Neural crest cell (in vitro differentiated cells): ENCODE measurements at places on chromosomes 2 and 18. TPM values are rescaled to one million over a fixed set of nuclear protein-coding genes. Genes with fewer than 3 reads are reported as not detected.

DNA sequence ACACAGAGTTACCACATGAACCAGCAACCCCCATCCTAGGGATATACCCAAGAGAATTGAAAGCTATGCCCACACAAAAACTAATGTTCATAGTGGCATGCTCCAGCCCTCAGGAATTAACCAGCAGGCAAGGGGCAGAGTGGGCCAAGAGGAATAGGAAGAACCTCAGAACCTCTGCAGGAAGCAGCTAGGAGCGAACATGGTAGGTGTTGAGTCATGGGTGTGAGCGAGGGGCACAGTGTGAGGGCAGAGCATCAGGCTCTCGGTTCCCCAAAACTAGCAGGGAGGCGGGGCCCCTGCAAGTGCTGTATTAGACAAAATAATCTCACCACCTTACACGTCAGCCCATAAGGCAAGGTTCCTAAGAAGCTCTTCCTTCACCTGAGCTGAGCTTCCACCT, 5.6 kb upstream of the RUFY4 start:
- no peak overlapping the region for H3K4me3 ChIP-seq
- no peak for DNase-seq
- no peaks in the 10 kb centered on the region for H3K36me3 ChIP-seq
- peak overlapping the region; percentile 16 for H3K27ac ChIP-seq

DNA sequence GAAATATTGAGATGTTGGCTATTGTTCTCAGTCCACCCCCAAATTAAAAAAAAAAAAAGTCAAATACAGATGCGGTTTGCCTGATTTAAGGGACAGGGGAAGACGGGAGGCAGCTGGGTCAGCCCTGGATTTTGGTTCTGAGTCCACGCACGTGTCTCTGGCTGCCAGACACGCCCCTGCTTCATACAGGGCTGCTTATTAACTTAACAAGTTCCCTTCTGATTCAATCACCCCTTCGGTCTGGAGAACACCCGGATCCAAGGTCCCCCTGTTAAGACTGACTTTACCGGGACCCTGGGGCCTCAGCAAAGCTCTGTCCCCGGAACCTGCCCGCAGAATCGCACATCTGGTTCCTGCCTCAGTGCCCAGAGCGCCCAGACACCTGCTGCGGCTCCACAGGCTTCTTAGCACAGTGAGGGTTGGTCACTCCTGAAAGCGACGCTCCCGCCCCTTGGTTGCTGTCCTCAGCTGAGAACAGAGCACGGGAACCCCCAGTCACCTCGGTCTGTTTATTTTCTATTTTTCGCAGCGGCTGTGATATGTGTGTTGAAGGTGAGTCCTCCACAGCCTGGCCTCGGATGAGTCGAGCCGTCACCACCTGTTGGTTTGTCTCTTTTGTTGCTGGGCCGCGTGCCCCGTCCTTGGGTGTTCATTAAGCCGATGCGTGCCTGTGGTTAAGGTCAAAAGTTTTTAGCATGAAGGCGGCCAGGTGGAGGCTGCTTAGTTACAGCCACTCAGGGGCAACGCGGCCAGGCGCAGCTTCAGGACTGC, 57.2 kb downstream of the RTP5 start:
- H3K4me1 ChIP-seq: no peaks in the 10 kb centered on the region
- no peak for DNase-seq
- no peak overlapping the region for H3K27ac ChIP-seq
- no peak overlapping the region for H3K4me3 ChIP-seq
- H3K27me3 ChIP-seq: no peaks in the 10 kb centered on the region

- H3K27me3 ChIP-seq: peaks cover 3% of the 10 kb centered on the region
- no peaks in the 10 kb centered on the region for H3K36me3 ChIP-seq
- no peak overlapping the region for H3K4me3 ChIP-seq
- H3K4me1 ChIP-seq: no peaks in the 10 kb centered on the region
- no peak for DNase-seq
Measured at GRCh38 chr2:55761526-55761925, 67.9 kb upstream of the PNPT1 start.

GRCh38 chr2:45857275-45857609, 205.8 kb downstream of the PRKCE start:
- no peak for DNase-seq
- no peak overlapping the region for H3K4me3 ChIP-seq
- H3K36me3 ChIP-seq: no peaks in the 10 kb centered on the region
- H3K27me3 ChIP-seq: no peaks in the 10 kb centered on the region
- no peak overlapping the region for H3K27ac ChIP-seq
- H3K4me1 ChIP-seq: peaks cover 73% of the 10 kb centered on the region

- no peaks in the 10 kb centered on the region for H3K27me3 ChIP-seq
- H3K36me3 ChIP-seq: peaks cover 20% of the 10 kb centered on the region
- H3K4me3 ChIP-seq: no peak overlapping the region
- H3K4me1 ChIP-seq: peaks cover 4% of the 10 kb centered on the region
- DNase-seq: no peak
- no peak overlapping the region for H3K27ac ChIP-seq
Measured at GRCh38 chr18:21389283-21389682, 147.3 kb downstream of the GREB1L start.

GRCh38 chr2:20443276-20443920, 3.5 kb upstream of the RHOB start:
- H3K4me1 ChIP-seq: peaks cover 25% of the 10 kb centered on the region
- peak; percentile 40 for DNase-seq
- peak overlapping the region; percentile 76 for H3K4me3 ChIP-seq
- H3K27me3 ChIP-seq: peaks cover 3% of the 10 kb centered on the region
- H3K27ac ChIP-seq: no peak overlapping the region

DNA sequence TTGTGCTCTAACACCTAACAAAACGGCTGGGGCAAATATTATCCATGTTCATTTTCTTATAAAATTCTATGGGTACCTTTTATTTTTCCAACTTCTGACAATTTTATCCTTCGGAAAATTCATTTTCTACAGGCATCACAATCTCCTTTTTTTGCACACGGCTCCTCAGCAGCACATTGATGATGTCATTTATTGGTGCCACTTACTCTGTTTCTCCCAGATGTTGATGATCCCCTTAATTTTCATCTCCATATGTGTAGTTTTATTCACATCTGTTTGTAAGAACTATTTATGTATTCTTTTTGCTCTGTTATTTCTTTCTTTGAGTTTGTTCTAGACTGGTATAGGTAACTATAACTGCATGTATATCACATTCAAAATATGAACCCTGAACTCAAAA, 1660.8 kb upstream of the DDX18 start:
- H3K36me3 ChIP-seq: no peaks in the 10 kb centered on the region
- H3K27me3 ChIP-seq: no peaks in the 10 kb centered on the region
- H3K4me1 ChIP-seq: peaks cover 3% of the 10 kb centered on the region
- DNase-seq: no peak

- no peak for DNase-seq
- H3K4me1 ChIP-seq: no peaks in the 10 kb centered on the region
- H3K27me3 ChIP-seq: no peaks in the 10 kb centered on the region
Measured at GRCh38 chr2:3644246-3644525, 13.8 kb upstream of the ALLC start.

DNA sequence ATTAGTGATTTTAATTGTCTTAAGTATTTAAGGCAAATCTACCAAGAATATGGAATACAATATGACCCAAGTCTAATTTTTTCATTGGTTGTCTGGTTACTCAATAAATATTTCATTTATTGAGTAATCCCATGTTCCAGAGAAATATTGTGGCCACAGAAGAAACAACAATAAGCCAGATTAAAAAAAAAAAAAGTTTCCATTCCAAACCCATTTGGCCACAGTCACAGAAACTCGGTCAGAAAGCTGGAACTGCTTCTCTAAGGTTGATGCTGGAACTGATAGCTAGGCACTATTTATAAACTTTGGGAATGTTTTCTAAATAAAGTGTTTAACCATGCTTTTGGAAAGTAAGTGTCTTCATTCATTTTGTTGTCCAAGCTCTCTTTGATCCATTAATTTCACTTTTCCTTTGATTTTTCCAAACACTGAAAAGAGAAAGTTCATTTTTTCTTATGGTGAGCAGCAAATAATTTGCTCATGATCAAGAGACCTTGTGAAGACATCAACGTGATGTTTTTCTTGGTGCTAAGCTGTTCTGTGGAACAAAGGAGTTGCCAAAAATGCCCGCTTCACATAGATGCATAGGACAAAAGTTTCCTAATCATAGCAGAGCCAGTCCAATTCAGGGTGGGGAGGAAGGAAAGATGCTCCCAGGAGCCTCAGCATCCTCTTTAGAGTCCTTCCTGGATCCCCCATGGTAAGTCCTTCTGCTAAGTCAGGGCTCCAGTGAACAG, 72.1 kb upstream of the CCBE1 start:
- H3K4me3 ChIP-seq: no peak overlapping the region
- DNase-seq: no peak
- no peaks in the 10 kb centered on the region for H3K4me1 ChIP-seq
- H3K27ac ChIP-seq: no peak overlapping the region

- no peak overlapping the region for H3K27ac ChIP-seq
- H3K27me3 ChIP-seq: peaks cover 11% of the 10 kb centered on the region
- H3K4me3 ChIP-seq: no peak overlapping the region
- peaks cover 35% of the 10 kb centered on the region for H3K4me1 ChIP-seq
- DNase-seq: peak; percentile 83
Measured at GRCh38 chr2:119641562-119642258, 37.3 kb upstream of the TMEM177 start.

- H3K4me3 ChIP-seq: no peak overlapping the region
- H3K4me1 ChIP-seq: peaks cover 10% of the 10 kb centered on the region
- H3K27ac ChIP-seq: no peak overlapping the region
- H3K36me3 ChIP-seq: peaks cover 2% of the 10 kb centered on the region
- DNase-seq: no peak
- H3K27me3 ChIP-seq: no peaks in the 10 kb centered on the region
Measured at GRCh38 chr2:236984046-236984445, 101.6 kb upstream of the COPS8 start.

DNA sequence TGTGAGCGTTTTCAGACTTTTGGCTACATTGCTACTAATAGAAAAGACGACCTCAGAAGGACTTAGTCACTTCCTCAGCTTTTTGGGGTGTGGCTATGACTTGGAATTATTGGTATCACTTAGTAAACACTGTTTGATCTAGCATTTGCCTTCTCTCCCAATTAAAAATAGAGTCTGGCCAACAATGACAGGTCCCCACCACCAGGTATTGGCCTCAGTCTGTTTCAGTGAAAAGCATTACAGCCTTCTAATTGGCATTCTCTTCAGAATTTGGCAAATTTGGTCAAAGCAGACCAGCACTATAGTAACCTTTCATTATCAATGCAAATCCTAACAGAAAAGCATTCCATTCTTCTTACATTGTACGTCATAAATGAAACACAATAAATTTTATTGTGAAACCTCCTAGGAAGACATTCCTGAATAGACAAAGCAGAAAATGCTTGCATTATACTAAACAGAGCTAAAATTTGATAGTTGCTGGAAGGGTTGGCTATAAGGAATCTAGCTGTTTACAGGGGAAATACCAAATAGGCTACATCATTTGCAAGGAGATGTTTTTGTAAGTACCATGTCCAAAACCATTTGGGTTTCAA, 613.9 kb downstream of the IRS1 start:
- H3K36me3 ChIP-seq: peaks cover 2% of the 10 kb centered on the region
- no peak overlapping the region for H3K27ac ChIP-seq
- H3K4me3 ChIP-seq: no peak overlapping the region

DNA sequence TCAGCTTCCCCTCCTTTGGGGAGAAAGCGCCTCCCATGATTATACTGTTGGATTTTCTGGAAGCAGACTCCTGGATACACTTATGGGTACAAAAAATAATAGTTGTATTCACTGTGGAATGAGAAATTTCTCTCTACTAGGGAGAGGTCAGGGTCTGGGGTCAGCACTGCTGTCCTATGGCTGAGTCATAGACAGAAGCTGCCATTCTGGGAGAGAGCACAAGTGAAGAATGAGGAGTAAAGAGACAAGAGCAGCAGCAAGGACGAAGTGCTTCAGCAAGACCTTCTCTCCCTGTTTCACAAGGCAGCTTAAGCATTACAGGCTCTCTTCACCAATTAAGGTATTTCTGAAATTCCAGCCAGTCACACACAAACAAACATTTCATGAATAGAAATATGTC, 10.1 kb upstream of the UNC80 start:
- DNase-seq: peak; percentile 19
- peak overlapping the region; percentile 12 for H3K4me3 ChIP-seq
- no peaks in the 10 kb centered on the region for H3K36me3 ChIP-seq
- no peaks in the 10 kb centered on the region for H3K27me3 ChIP-seq

DNA sequence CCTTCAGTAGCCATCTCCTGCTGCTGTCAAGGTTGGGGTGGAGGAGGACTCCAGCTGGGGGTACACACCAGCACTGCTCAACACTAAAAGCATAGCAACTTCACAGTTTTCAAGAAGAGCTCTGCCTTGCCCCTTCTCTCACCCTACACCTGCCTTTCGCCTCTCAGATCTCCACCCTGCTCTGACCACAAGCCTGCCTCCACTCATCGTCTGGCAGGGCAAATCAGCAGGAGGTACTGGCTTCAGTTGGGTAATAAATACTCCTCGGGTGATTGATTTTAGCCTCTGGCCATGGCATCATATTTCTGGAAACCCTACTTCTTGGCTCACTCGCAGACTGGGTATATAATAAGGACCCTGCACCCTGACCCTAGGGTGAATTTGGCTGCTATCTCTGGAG, 3.1 kb upstream of the PRKAG3 start:
- no peak overlapping the region for H3K4me3 ChIP-seq
- H3K27me3 ChIP-seq: peaks cover 81% of the 10 kb centered on the region
- H3K36me3 ChIP-seq: no peaks in the 10 kb centered on the region
- no peak overlapping the region for H3K27ac ChIP-seq

DNA sequence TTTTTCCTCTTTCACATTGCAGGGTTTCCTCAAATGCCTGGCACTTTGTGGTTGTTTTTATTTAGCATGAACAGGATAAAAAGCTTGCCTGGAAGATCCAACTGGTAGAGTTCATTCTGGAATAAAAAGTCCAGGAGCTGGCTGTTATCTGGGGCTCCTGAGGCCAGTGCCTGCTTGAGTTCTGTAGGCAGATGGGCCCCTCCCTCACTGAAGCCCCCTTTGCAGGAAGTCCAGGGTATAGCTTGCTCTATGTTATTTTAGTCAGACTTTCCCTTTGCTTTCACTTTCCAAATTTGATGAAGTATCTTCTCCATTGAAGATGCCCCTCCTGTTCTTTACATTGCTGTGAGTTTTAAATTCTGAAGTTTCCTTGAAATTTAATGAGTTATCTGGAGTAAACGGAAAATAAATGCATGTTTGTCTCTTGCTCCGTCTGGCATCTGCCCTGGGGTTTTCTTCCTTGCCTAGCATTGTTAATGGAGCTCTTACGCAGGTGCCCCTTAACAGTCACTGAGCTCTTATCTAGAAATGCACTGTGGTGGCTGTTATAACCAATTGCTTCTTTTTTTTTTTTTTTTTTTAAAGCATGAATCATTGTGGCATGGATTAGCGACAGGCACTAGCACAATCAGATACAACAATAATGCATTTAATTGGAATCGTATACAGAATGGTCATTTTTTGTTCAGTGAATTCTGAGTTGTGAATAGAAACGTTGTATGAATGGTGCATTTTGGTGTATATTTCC, 27.0 kb upstream of the LPIN1 start:
- H3K4me3 ChIP-seq: no peak overlapping the region
- H3K36me3 ChIP-seq: no peaks in the 10 kb centered on the region
- DNase-seq: no peak
- no peaks in the 10 kb centered on the region for H3K4me1 ChIP-seq
- no peak overlapping the region for H3K27ac ChIP-seq

The CD28 gene
- not detected in 2 replicates for total RNA-seq

The PDE11A gene
- total RNA-seq: 0.23 and 0.28 TPM in 2 replicates

The BOLL gene
- total RNA-seq: not detected in 2 replicates

The VWA3B gene
- not detected in 2 replicates for total RNA-seq

The RAPGEF4 gene
- 1.7 TPM in 2 replicates for total RNA-seq

The SERPINB3 gene
- not detected in 2 replicates for total RNA-seq

The TMEM131 gene
- 43.9 and 46.6 TPM in 2 replicates for total RNA-seq

The ATP6V1C2 gene
- total RNA-seq: 0.14 TPM in 1 of 2 replicates, not detected in the other

The TEKT4 gene
- total RNA-seq: not detected in 2 replicates

The STAM2 gene
- total RNA-seq: 16.0 and 16.1 TPM in 2 replicates

The MOGAT1 gene
- 0.30 TPM in 1 of 2 replicates, not detected in the other for total RNA-seq
